ENCODE measurements at places on chromosomes 11 and 22.

DNA sequence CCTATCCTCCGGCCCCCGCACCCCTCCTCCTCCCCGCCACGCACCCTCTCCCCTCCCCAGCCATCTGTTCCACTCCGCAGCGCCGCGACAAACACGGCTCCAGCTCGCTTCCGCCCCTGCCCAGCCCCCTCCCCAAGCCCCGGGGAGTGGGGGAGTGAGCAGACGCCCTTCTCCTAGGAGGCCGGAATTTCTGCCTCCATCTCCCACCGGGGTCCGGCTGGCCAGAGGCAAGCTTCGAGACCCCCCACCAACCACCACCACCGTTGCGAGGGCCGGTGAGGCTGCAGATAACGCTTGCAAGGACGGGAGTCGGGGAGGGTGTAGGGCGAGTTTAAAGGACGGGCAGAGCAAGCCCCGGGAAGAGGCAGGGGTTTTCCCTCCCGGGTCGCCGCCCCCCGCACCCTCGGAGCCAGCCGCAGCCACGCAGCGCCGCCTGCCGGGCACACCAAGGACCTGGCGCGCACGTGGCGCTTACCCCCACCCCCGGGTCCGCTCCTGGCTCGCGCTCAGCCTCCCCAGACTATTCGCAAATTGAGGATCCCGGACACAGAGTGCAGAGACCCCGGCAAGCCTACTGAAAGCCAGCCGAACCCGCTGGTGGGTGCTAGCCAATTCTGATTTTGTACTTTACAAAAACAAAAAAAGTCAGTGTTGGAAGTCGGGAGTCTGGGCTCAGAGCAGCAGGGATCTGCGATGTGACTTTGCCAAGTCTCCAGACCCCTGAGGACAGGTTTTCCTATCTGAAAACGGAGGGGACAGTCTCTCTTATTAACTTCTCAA, 22.6 kb downstream of the RTN4RL2 start:
- DNase-seq = peak; percentile 63

- no peak for DNase-seq
These were observed 200.5 kb upstream of the LRRC4C start for GRCh38 chr11:41659985-41660384.

DNA sequence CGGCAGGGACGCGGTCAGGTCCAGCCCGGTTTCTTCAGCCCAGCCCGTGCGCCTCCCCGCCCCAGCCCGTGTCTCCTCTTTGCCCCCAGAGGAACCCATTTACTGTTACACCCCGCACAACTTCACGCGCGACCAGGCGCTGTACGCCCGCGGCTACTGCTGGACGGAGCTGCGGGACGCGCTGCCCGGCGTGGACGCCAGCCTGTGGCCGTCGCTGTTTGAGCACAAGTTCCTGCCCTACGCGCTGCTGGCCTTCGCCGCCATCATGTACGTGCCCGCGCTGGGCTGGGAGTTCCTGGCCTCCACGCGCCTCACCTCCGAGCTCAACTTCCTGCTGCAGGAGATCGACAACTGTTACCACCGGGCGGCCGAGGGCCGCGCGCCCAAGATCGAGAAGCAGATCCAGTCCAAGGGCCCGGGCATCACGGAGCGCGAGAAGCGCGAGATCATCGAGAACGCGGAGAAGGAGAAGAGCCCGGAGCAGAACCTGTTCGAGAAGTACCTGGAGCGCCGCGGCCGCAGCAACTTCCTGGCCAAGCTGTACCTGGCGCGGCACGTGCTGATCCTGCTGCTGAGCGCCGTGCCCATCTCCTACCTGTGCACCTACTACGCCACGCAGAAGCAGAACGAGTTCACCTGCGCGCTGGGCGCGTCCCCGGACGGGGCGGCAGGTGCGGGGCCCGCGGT, 6.5 kb downstream of the PANX2 start:
- DNase-seq = no peak

DNA sequence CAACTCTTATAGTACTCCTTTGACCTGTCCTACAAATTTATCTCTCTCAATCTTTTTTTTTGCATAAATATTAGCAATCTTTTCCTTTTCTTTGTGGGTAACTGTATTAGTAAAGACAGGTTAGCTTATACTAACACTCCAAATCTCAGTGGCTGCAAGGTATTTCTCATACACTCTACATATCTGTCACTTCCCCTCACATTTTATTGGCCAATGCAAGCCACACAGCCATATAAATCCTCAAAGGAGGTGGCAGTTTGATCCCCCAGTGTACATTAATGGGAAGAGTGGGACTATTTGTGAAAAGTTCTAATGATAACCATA, 42.6 kb upstream of the EED start:
- DNase-seq = no peak

GRCh38 chr22:17981497-17981896, 42.9 kb downstream of the MICAL3 start:
- no peak for DNase-seq

DNA sequence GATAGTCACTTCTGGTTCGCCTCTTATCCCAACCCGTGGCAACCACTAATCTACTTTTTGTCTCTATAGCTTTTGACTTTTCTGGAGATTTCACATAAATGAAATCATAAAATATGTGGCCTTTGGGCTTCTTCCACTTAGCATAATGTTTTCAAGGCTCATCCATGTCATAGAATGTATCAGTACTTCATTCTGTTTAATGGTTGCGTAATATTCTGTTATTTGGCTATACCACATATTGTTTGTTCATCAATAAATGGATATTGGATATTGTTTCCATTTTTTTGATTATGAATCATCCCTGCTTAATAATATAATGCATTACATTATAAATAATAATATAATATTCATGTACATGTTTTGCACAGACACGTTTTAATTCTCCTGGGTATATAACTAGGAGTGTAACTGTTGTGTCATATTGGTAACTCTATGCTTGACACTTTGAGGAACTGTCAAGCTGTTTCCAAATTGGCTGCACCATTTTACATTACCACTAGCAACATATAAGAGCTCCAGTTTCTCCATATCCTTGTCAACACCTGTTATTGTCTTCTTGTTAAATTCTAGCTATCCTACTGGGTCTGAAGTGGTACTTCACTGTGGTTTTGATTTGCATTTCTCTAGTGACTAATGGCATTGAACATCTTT, 181.5 kb downstream of the CADM1 start:
- DNase-seq = no peak

- no peak for DNase-seq
These were observed 18.5 kb upstream of the MPZL2 start for GRCh38 chr11:118282606-118283005.

GRCh38 chr11:42237701-42238235, 778.3 kb upstream of the LRRC4C start:
- no peak for DNase-seq

DNA sequence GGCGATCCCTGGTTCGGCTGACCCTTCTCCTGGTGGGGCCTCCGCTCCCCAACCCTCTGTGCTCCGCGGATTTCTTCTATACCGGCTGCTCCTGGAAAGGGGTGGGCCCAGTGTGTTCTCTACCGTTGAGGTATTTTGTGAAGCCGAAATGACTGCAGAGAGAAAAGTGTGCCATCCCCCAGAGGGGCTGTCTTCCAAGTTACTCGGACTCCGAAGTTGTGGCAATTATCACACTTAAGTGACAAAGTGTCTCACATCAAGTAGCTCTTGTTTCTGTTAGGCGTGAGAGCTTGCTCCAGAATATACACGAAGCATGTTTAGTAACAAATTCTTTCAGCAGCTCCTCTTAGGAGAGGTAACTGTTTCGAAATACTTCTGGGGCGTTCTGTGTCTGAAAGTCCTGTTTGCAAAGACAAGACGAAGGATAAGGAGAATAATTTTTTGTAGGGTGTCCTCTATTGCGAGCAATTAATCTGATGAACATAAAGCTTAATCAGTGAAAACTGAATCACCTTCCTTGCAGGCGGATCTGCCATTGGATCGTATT, 434 bp downstream of the XPNPEP3 start:
- DNase-seq = no peak
